GM04503 (cell line): ENCODE measurements at places on chromosomes 3 and 15.

DNA sequence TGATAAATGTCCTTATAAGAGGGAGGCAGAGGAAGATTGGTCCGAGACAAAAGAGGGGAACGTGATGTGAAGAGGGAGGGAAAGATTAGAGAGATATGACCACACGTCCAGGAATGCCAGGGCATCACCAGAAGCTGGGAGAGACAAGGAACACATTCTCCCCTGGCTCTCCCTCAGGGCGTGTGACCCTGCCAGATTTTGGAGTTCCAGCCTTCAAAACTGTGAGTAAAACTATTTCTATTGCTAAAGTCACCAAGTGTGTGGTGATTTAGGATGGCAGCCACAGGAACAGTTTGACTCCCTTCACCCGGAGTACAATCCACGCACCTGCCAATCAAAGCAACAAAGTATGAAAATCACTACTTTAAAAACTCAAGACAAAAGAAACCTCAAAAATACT, 32.1 kb upstream of the TJP1 start:
- DNase-seq, result no peak

- DNase-seq, result no peak
Measured at GRCh38 chr3:127544192-127544802, 46.2 kb downstream of the TPRA1 start.

GRCh38 chr3:66597308-66597863, 96.6 kb upstream of the LRIG1 start:
- DNase-seq, result no peak

DNA sequence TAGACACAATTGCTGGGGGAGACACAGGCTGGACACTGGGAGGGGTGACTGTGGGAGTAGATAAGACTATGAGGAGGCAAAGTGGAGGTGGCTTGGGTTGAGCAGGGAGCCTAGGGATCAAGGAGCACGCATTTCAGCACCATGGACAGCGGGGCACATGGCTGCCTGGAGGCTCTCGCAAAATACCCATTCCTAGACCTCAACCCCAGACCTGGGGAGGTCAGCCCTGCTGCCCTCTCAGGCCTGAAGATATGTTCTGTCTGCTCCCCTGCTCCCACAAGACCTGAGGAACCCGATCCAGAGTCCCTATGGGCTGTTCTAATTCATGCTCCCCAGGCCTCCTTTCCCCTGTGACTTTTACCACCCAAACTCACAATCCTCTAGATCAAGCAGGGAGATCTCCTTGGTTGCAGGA, 16.0 kb upstream of the CPEB1 start:
- DNase-seq, result no peak

DNA sequence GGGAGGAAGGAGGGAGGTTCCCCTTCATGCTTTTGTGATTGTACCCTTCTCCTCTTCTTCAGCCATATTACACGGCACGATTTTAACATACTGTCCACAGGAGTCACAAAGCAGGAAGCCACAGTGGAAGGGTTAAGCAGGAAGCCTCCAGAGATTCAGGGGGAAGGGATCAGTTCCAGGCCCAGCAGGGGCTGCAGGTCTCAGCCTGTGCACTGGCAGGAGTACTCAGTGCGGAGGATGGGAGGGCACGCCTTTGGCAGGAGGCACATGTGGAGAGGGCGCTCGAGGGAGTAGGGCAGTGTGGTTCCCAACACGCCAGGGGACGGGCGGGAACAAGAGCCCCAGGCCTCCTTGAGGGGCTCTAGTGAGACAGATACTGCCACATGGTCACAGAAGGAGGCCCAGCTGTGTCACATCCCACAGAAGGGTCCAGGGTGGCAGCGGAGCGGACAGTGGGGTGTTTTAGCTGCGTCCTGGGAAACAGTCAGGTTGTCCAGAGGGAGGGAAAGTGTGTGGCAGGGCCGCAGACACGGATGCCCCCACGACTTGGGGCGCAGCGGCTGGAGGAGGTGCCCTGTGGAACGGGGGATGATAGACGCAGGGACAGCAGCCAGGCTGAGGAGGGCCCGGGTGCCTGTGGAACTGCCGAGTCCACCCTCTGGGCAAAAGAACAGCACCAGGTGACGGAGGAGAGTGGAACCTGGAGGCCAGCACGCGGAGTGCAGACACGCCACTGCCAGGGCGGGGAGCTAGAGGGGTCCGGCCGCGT, 77.5 kb downstream of the CHSY1 start:
- no peak for DNase-seq

DNA sequence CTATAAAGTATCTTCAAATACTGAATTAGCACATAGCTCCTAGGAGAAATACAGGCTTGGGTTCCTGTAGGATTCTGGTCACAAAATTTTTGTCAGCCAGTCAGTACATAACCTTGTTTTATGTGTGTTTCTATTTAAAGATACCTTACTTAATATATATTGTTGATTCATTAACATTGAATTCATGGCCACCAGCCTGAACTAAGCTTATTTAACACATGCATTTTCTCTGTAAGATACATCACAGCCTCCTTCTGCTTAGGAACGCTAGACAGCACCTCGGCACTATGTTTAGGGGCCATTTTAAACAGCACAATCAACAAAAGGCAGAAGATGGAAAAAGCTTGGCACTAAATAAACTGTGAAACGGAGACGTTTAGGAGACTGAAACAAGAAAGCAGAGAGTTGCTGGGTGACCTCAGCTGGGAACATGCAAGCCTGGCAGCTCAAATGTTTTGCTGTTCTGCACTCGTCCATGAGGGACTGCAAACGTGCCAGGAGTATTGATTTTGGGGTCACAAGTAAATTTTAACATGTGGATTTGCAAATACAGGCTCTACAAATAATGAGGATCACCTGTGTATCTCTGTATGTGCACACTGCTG, 432.2 kb upstream of the TPM1 start:
- DNase-seq, result no peak

DNA sequence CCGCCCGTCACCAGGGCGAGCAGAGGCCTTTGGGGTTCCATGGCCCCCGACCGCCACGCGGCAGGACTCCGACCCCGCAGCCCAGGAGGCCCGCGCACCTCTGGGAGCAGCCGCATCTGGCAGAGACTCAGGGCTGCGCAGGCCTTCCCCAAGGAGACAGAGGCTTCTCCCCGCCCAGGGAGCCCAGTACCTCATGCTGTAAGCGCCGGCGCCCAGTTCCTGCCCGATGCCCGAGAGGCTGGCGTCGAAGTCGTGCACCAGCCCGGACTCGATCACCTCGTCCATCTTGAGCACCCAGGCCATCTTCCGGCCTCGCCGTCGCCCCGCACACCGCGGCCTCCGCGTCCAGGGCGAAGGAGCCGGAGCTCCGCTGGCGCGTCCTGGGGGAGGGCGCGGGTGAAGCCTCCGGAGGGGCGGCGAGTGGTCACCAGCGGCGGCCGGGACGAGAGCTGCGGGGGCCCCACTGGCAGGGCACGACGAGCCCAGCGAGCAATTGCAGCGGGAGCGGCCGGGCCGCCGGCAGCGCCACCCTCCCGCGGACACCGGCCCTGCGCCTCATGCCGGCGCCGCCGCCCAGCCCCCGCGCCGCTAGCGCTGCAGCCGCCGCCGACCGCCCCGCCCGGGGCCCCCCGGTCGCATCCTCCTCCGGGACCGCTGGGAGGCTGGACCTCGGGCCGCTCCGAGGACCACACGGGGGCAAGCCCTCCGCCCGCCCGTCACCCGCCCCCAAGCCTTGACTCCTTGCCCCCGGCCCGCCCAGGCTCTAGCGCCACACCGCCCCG, 468 bp downstream of the UBP1 start:
- DNase-seq, result no peak

GRCh38 chr3:18483226-18483625, 58.1 kb upstream of the SATB1 start:
- DNase-seq, result no peak

- no peak for DNase-seq
Measured at GRCh38 chr15:43868406-43868805, 41.6 kb downstream of the WDR76 start.

GRCh38 chr15:77476995-77477394, 56.3 kb downstream of the HMG20A start:
- DNase-seq, result no peak

DNA sequence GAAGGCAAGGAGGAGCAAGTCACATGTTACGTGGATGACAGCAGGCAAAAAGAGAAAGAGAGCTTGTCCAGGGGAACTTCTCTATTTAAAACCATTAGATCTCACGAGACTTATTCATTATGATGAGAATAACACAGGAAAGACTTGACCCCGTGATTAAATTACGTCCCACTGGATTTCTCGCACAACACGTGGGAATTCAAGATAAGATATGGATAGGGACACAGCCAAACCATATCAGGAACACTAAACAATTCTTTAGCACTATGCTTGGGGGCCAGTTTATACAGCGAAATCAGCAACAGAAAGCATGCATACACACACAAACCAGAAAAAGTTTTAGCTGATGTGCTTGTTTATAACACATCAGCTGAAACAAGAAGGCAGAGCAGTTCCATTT, 704.2 kb downstream of the OTOL1 start:
- no peak for DNase-seq

DNA sequence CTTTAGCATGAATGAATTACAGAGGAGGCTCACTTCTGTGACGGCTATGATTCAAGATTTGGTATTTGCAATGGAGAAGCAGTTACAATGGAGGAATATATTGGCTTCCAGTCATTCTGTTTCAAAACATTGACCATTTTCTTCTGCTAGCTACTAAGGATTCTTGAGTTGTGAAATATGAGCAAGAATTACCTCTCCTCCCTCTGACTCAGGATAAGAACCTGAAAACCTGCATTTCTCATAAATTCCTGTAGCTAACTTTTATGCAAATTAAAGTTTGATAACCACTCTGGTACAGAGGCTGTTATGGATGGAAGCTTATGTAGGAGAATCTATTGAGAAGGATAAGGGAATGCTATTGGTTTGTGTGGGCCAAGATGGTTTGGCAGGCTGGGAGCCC, 84.1 kb upstream of the MYRIP start:
- no peak for DNase-seq

DNA sequence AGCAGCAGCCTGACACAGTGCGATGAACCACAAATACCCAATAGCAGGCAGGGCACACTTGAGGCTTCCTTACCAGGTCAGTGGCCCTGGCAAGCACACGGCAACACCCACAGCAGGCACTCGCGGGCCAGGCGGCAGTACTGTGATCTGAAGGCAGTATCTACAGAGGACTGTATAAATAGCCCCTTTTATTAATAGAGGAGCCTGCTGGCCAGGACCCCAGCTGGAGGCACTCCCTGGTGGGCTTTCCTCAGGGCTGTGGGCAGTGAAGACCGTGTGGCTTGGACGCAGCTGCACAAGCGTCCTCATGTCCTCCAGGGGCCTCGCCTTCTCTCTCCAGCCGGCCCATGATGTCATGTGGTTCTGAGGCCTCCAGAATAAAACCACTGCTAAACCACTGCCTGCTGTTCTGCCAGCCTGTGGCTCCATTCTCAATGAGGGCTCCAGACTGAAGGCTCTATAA, 44.1 kb downstream of the LRIG1 start:
- DNase-seq, result no peak

DNA sequence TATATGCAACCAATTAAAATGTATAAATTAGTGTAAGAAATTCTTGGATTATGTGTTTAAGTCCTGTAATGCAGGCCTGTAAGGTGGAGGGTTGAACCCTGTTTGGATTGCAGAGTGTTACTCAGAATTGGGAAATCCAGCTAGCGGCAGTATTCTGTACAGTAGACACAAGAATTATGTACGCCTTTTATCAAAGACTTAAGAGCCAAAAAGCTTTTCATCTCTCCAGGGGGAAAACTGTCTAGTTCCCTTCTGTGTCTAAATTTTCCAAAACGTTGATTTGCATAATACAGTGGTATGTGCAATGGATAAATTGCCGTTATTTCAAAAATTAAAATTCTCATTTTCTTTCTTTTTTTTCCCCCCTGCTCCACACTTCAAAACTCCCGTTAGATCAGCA, 65.4 kb upstream of the ACAD9 start:
- DNase-seq, result no peak
